SK-N-MC (cell line): ENCODE measurements at places on chromosomes 2 and 18.

- DNase-seq: no peak
Observed at GRCh38 chr2:26442707-26443106, 35.2 kb downstream of the OTOF start.

DNA sequence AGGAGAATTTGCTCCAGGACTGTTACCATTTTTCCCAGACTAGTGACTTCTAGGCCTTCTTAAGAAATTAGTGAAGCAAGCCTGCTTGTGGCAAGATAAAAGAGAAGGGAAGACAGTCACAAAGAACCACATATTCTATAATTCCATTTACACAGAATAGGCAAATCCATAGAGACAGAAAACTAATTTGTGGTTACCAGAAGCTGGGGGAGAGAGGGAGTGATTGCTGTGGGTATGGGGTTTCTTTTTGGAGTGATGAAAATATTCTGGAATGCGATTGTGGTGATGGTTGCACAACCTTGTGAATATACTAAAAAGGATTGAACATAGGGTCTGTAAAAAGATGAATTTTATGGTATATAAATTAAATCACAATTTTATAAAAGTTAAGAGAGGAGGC lies 37.5 kb upstream of the SIX2 start:
- DNase-seq: peak; percentile 50

GRCh38 chr2:195477248-195477995 lies 179.6 kb upstream of the SLC39A10 start:
- DNase-seq: no peak

- no peak for DNase-seq
Observed at GRCh38 chr2:165889158-165889557, 64.4 kb downstream of the TTC21B start.

- DNase-seq: no peak
Observed at GRCh38 chr2:158979772-158980171, 11.3 kb downstream of the TANC1 start.

GRCh38 chr2:150047620-150048222 lies 439.7 kb downstream of the RND3 start:
- no peak for DNase-seq

DNA sequence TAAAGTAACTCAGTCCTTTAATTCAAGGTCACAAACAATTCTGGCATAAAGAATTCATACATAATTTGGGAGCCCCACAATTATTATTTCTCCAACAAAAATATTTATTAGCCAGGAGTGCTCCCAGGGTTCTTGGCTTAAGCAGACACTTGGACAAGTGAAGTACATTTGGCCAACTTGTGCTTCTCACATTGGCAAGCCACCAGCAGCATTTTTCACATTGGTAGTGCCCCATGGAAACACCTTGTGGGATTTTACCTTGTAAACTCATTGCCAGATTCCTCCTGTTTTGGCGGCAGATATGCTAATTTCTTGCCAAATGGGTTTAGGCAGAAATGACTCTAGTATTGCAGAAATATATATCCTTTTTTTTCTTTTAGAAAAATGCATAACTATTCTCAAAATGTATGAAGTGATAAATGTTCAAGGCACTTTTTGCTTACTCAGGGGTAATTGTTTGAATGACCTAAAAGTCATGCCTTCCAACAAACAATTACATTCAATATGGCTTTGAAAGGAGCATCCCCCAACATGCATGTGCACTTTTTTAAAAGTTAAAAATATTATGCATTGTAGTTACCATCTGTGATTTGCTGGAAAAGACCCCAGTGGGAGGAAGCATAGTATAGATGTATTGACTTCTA lies 113.5 kb downstream of the CSRNP3 start:
- DNase-seq: no peak

DNA sequence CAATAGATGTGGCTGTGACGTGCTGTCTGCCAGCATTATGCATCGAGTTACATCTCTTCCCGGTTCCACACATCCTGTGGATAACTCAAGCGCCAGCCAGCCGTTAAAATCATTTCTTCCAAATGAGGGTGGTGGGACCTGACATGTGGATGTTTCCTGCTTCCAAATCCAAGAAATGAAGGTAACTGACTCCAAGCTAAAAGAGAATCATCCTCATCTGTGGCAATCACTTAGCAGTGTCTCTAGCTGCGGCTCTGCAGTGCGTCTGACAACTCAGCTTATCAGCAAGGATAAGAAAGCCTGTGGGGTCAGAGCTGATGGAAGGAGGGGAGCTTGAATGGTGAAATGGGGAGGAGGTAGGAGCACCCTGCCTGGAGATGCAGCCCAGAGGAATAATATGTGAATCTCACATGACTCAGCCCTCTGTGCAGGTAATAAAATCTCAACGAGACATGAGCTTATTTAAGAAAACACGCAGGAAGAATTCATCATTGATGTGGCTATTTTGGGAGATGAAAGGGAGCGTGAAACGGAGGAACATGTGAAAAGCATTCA lies 382.2 kb upstream of the TRIB2 start:
- no peak for DNase-seq

GRCh38 chr2:40716879-40717278 lies 265.0 kb upstream of the SLC8A1 start:
- DNase-seq: no peak

- DNase-seq: no peak
Observed at GRCh38 chr2:168490946-168491605, 35.0 kb downstream of the CERS6 start.

GRCh38 chr2:232543928-232544631 lies 4.6 kb downstream of the CHRNG start:
- no peak for DNase-seq

GRCh38 chr18:11258039-11258610 lies 108.8 kb upstream of the PIEZO2 start:
- DNase-seq: peak; percentile 81

DNA sequence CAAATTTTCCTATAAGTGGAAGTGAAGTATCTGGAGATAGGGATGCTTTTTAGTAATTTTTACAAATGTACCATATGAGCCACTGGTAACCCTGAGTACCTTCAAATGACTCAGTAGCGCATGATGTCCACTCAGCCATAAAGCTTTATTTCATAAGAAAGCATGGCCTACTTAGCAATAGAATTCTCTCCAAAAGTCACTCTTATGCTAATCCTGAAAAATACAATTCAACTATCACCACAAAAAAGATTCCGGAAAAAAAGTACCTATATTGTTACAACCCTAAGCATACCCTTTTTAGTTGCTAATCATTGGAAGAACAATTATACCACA lies 732.2 kb downstream of the SOCS6 start:
- DNase-seq: no peak

DNA sequence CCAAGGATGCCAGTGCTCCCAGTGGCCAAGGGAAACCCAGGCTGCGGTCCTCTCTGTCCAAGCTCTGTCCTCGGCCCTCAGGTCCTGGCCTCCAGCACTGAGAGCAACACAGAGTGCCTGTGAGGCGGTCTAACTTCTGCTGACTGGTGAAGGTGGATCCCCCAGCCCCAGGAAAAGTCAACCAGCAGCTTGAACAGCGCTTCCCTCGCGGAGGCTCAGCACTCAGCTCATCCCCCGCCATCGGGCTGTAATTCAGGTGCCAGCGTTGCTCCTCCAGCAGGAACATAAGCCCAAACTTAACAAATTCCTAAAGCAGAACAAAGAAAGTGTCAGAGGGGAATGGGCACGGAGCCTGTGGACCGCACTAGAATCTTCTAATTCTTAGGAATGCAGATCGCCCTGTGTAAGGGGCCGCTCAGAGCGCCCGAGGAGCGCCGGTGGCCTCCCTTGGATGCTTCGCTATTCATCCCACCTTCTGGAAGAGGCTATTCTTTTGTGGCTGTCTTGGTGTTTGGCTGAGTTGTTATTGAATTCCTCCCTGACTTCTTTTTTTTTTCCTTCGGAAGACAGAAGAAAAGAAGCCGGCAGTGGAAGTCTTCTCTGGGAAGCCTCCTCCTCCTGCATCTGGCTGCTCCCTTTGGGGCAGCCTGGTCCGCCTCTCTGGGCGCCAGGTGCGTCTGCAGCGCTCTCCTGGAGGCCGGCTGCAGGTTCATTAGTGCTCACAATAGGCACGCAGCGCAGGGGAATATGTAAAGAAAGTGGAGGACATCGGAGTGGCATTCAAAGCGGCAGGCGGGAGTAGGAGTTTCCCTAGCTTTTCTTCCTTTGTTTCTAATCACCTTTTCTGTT lies 905.6 kb downstream of the TSN start:
- no peak for DNase-seq

DNA sequence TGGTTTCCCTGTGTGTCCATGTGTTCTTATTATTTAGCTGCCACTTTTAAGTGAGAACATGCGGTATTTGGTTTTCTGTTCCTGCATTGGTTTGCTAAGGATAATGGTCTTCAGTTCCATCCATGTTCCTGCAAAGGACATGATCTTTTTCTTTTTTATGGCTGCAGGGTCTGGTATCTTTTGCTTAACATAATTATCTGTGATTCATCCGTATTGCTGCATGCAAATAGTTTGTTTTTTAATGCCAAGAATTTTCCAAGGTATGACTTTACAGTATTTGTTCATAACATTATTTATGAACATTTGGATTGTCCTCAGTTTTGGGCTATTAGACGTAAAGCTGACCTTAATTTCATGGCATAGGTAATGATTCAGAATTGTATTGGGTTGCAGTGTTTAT lies 17.8 kb downstream of the GIGYF2 start:
- DNase-seq: no peak

GRCh38 chr2:67013821-67014220 lies 383.3 kb upstream of the ETAA1 start:
- DNase-seq: no peak

DNA sequence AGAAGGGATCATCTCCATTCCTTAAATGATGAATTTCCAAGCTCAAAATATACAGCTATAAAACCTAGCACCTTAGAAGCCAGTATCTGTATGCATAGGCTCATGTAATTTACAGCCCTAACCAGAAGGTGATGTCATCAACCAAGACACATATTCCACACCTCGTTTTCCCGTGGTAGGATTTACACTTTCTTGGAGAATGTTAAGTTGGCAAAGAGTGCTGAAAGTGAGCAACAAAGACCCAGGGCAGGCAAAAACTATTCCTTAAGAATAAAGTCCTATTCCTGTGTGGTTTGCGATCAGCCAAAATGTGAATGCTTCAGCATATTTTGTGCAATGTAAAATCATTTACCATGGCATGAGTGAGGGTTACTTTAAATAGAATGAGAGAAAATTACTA lies 247.1 kb downstream of the OSR1 start:
- DNase-seq: no peak

DNA sequence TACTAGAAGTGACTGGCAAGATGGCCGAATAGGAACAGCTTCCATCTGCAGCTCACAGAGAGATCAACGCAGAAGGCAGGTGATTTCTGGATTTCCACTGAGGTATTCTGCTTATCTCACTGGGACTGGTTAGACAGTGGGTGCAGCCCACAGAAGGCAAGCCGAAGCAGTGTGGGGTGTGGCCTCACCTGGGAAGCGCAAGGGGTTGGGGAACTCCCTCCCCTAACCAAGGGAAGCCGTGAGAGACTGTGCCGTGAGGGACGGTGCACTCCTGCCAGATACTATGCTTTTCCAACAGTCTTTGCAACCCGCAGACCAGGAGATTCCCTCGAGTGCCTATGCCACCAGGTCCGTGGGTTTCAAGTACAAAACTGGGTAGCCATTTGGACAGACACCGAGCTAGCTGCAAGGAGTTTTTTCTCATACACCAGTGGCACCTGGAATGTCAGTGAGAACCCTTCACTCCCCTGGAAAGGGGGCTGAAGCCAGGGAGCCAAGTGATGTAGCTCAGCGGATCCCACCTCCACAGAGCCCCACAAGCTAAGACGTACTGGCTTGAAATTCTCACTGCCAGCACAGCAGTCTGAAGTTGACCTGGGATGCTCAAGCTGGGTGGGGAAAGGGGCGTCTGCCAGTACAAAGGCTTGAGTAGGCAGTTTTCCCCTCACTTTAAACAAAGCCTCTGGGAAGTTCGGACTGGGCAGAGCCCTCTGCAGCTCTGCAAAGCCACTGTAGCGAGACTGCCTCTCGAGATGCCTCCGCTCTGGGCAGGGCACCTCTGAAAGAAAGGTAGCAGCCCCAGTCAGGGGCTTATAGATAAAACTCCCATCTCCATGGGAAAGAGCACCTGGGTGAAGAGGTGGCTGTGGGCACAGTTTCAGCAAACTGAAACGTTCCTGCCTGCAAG lies 40.1 kb downstream of the PLEK start:
- no peak for DNase-seq

DNA sequence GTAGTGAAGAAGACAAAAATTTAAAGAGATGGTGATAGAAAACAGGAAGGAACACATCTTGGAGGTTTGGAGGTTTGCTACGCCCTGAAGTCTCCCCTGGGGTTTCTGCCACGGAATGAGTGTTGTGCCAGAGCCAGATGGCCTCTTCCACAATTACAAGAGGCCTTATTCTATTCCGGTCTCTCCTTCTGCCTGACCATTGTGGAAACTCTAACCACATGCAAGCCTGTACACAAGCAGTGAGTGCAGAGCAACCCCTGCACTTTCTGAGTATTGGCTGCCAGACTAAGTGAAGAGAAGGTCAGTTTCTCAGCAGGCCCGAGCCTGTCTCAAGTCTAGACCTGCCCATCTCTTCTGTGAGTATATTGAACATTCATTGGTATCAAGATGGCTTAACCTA lies 22.7 kb upstream of the MYO1B start:
- DNase-seq: no peak

DNA sequence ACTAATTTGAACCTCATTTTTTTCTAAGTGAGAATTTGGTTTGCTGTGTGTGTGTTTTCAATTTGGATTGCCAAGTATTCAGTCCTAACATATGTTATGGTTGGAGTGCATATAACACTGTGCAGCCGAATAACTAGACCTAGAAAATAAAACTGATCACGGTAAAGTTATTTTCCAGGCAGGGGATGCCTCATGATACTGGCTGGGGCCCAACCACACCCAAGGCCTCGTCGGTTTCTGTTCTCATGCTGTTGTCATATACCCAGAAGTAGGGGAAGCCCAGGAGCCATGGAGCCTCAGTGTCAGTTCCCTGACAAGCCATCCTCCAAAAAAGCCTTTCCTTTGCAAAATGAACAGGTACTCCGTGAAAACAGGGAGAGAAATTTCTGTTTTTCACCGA lies 160.2 kb downstream of the GBX2 start:
- no peak for DNase-seq
